ENCODE measurements at places on chromosomes 13 and 19.

- no peak for DNase-seq
Measured at GRCh38 chr13:79742923-79743322, 262.0 kb downstream of the NDFIP2 start.

DNA sequence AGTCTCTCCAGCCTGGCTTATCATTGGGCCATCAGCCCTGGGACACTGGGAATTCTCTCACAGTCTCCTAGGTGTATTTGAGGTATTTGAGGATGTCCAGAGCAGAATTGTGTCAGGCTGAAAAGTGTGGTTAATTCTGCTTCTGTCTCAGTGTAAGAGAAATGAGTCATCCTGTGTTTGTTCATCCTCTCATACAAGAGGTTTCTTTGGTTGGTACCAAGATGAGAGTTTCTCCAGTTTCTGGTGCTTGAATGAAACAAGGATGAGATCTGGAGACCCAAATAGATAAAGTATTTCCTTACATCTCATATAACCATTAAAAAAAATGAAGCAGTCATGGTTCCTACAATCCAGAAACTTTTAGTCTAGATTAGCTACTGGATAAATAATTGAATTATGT is 7.7 kb downstream of the ZNF253 start:
- DNase-seq: no peak

DNA sequence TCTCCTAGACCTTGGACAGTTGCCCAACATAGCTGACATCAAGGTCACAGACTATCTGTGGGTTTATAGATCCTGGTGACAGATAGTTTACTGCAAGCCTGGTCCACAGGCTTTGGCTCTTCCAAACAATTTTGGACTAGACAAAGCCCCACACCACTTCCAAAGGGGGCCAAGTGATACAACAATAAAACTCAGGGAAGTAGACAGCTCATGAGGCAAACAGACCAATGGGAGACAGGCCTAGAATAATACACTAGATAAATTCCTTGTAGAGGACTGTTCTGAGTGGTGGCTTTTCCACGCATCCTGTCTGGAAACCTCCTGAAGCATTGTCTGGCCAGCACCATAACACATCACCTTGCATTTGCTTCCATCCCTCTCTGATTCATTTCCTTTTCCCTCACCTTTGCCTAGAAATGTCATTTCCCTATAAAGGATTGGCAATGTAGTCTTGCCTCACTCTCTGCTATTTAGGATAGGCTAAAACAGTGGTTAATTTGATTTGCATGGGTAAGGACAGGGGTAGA is 284.2 kb downstream of the POU4F1 start:
- no peak for DNase-seq

GRCh38 chr19:57512845-57513244 is 13.1 kb downstream of the ZNF773 start:
- DNase-seq: no peak

- no peak for DNase-seq
Measured at GRCh38 chr13:27624071-27624470, 2.4 kb downstream of the POLR1D start.

GRCh38 chr13:99617474-99618255 is 116.4 kb downstream of the TM9SF2 start:
- DNase-seq: no peak

DNA sequence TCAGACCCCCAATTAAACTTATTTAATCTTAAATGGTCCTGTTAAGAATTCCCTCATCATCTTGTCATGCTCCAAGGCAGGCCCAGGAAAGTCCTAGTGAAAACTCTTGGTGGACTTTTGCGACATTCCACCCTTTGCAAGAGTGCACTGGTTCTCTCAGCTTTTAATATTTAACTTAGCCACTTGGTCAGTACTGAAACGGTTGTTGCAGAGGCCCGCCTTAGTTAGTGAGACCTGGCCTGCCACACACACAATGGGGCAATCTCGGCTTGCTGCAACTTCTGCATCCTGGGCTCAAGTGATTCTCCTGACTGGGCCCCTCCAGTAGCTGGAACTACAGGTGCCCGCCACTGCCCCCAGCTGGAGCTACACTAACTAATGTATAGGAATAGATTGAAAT is 1366.0 kb downstream of the UQCRFS1 start:
- no peak for DNase-seq
